Ascending aorta (tissue), 2 donors: ENCODE measurements at places on chromosomes 12 and 14.

GRCh38 chr12:114916124-114916523 lies 232.1 kb upstream of the TBX3 start:
- no peaks in the 10 kb centered on the region for H3K4me1 ChIP-seq
- no peak for DNase-seq
- no peaks in the 10 kb centered on the region for H3K27me3 ChIP-seq

GRCh38 chr14:67646131-67646530 lies 26.4 kb downstream of the ARG2 start:
- no peak for DNase-seq
- H3K27me3 ChIP-seq = no peaks in the 10 kb centered on the region
- no peak overlapping the region for H3K4me3 ChIP-seq
- peaks cover 36% of the 10 kb centered on the region for H3K36me3 ChIP-seq

- DNase-seq = no peak
- no peaks in the 10 kb centered on the region for H3K36me3 ChIP-seq
- H3K4me1 ChIP-seq = peaks cover 17% of the 10 kb centered on the region
- H3K27me3 ChIP-seq = no peaks in the 10 kb centered on the region
Observed at GRCh38 chr14:88835661-88836060, 11.2 kb downstream of the TTC8 start.

DNA sequence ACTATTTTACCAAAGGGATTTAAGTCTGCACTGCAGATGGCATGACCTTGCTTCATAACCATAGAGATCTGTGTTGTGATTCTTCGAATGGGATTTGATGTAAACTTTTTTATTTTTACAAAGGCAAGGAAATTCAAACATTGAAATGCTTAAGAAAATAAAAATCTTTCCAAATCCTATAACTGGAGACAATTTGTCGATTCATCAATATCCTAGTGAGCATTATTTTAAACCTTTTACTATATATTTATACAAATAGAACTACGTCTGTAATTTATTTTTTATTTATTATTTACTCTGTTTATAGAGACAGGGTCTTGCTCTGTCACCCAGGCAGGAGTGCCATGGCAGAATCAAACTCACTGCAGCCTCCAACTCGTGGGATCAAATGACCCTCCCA lies 14.3 kb upstream of the SCAF11 start:
- H3K36me3 ChIP-seq = no peaks in the 10 kb centered on the region
- no peaks in the 10 kb centered on the region for H3K4me1 ChIP-seq
- no peak overlapping the region for H3K4me3 ChIP-seq
- no peak overlapping the region for H3K27ac ChIP-seq

DNA sequence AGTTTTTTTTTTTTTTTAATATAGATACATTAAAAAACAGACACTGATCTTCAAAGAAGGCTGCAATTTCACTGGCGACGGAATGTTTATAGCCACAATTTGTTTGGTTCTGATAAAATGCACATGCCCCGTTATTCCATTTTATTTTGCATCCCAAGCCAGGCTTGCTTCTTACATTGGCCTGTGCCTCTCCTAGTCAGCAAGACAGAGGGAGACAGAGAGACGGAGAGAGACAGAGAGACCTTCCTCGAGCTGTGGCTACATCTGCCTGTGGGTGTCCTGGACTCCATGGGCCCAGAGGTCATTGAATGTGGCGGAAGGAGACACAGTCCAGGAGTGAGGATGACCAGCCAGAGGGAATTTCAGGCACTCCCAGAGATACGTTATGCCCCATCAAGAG lies 926.6 kb downstream of the VRK1 start:
- no peaks in the 10 kb centered on the region for H3K4me1 ChIP-seq
- no peak overlapping the region for H3K27ac ChIP-seq
- H3K36me3 ChIP-seq = no peaks in the 10 kb centered on the region
- no peak for DNase-seq
- H3K4me3 ChIP-seq = no peak overlapping the region

- no peaks in the 10 kb centered on the region for H3K27me3 ChIP-seq
- no peak overlapping the region for H3K4me3 ChIP-seq
- no peaks in the 10 kb centered on the region for H3K36me3 ChIP-seq
- DNase-seq = no peak
- H3K27ac ChIP-seq = no peak overlapping the region
Observed at GRCh38 chr12:108419949-108420348, 80.8 kb upstream of the CMKLR1 start.

DNA sequence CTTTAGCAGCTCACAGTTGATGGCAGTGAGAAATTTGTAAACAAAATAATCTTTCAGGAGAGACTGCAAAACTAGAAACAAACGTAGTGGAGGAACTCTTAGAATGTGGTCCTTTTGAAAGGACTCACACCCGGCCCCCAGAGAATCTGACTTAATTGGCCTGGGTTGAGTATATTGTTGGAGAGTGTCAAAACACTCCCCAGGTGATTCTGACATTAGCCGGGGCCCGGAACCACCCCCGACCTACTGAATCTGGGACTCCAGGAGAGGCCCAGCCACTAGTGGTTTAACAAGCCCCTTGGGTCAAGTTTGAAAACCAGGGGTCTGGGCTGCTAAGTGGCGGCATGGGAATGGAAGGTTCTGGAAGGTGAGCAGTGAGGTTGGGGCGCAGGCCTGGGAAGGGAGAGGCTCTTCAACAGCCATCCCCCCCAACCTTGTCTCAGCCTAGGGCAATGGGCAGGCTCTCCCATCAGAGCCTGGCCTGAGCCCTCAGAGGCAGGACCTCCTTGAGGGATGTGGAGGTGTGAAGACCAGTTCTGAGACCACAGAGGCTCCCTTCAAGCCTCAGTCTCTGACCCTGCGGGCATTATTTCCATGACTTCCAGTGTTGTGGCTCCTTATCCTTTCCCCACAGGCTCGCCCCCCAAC lies 1.1 kb upstream of the ELK3 start:
- DNase-seq = no peak
- no peaks in the 10 kb centered on the region for H3K27me3 ChIP-seq
- peak overlapping the region; percentile 85 for H3K27ac ChIP-seq

GRCh38 chr14:101813171-101813759 lies 51.8 kb downstream of the PPP2R5C start:
- H3K27ac ChIP-seq = peak overlapping the region; percentile 61
- H3K4me3 ChIP-seq = no peak overlapping the region
- no peak for DNase-seq
- no peaks in the 10 kb centered on the region for H3K27me3 ChIP-seq
- no peaks in the 10 kb centered on the region for H3K36me3 ChIP-seq

DNA sequence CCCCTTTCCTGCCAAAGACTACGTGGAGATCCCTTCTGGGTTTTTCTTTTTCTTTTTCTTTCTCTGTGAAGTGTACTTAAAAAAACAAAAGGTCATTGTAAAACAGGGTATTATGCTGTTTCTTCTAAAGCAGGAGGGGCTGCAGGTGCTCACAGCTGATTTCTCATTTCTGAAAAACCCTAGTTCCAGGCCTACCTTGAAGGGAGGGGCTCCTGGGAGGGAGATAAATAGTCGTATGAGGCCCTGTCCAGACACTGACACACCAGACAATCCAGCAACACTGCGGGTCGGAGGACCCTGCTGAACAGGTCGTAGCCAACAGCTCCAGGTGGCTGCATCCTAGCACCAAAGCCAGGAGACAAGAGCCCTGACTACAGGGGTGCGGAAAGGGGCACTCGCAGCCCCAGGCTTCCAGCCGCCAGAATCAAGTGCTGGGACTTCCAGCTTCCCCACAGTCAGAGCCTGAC lies 41.1 kb downstream of the PSMA6 start:
- peaks cover 11% of the 10 kb centered on the region for H3K4me1 ChIP-seq
- no peak overlapping the region for H3K27ac ChIP-seq
- no peaks in the 10 kb centered on the region for H3K36me3 ChIP-seq
- H3K4me3 ChIP-seq = no peak overlapping the region
- DNase-seq = no peak

GRCh38 chr12:92546635-92547348 lies 156.0 kb upstream of the PLEKHG7 start:
- H3K4me3 ChIP-seq = no peak overlapping the region
- H3K27me3 ChIP-seq = no peaks in the 10 kb centered on the region
- H3K27ac ChIP-seq = no peak overlapping the region
- no peaks in the 10 kb centered on the region for H3K36me3 ChIP-seq
- H3K4me1 ChIP-seq = no peaks in the 10 kb centered on the region

DNA sequence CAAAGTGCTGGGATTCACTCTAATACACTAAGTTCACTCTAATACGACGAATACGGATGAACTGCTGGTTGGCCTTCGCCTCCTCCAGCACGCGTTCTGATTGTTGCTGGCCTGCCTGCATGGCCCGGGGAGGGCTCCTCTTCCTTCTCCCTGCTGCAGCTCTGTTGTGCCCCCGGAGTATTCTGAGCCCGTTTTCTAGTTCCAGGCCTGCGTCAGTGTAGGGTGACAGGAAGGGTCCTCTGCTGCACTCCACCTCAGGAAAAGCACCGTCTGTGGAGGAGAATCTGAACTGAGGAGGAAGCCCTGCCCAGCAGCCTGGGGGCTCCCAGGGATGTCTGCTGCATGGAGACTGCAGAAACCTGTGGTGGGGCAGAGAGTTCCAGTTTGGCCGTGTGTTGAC lies 44.4 kb downstream of the DDX51 start:
- no peak overlapping the region for H3K27ac ChIP-seq
- H3K27me3 ChIP-seq = no peaks in the 10 kb centered on the region
- no peaks in the 10 kb centered on the region for H3K36me3 ChIP-seq
- H3K4me3 ChIP-seq = no peak overlapping the region
- no peaks in the 10 kb centered on the region for H3K4me1 ChIP-seq

DNA sequence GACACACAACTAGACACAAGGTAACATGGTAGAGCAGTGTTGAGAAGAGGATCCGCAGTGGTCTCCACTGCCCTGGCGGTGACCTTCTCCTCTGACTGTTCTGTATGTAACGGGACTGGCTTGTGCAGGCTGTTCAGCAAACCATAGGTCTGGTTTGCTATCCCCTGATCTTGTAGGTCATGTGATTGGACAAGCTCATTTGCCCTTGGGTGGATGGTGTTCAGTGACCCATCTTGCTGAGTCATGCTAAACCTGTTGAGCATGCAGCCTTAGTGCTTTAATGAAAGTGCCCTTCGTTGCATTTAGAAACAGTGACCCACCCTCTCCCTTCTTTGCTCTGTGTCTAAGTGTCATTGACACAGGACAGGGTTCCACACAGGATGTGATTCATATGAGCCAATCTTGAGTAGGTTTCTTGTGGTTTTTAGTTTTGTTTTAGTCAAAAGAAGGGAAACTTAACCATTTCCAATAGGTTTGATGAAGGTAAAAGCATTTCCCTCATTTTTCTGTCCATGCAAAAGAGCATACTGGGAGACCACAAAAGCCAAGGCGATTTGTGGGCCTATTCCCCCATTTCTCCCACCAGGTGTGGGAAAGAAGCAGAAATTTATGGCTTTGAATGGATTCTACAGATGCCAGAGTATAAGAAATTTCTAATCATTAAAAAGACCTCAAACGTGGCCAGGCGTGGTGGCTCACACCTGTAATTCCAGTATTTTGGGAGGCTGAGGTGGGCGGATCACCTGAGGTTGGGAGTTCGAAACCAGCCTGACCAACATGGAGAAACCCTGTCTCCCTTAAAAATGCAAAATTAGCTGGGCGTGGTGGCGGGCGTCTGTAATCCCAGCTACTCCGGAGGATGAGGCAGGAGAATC lies 32.6 kb upstream of the HIF1A start:
- H3K4me1 ChIP-seq = peaks cover 14% of the 10 kb centered on the region
- no peaks in the 10 kb centered on the region for H3K36me3 ChIP-seq
- H3K27me3 ChIP-seq = no peaks in the 10 kb centered on the region
- peak overlapping the region; percentile 47 for H3K27ac ChIP-seq
- H3K4me3 ChIP-seq = no peak overlapping the region

GRCh38 chr12:64663015-64663414 lies 52.7 kb downstream of the RASSF3 start:
- H3K27ac ChIP-seq = peak overlapping the region; percentile 88
- H3K36me3 ChIP-seq = no peaks in the 10 kb centered on the region
- peaks cover 35% of the 10 kb centered on the region for H3K4me1 ChIP-seq

DNA sequence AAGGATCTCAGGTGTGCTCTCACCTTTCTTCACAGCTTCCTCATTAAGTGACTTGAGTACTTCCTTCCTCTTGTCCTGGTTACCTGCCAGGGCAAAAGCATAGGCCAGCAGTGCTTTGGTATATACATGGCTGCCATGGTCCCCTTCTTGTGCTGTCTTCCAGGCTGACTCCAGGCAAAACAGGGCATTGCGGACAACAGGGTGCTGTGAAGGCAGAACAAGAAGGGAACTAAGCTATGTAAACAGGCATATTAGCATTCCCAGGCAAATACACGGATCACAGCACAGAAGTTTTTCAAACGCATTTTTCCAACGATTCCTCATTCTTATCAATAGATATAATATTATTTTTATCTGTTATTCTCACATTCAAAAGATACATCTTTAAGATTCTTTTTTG lies 39.0 kb downstream of the A2M start:
- no peak overlapping the region for H3K27ac ChIP-seq
- DNase-seq = no peak
- H3K4me3 ChIP-seq = no peak overlapping the region

- H3K4me1 ChIP-seq = peaks cover 14% of the 10 kb centered on the region
- no peak for DNase-seq
Observed at GRCh38 chr14:50001999-50002925, 109.4 kb downstream of the ARF6 start.

- H3K4me3 ChIP-seq = no peak overlapping the region
- H3K36me3 ChIP-seq = no peaks in the 10 kb centered on the region
Observed at GRCh38 chr14:93104961-93105360, 10.8 kb downstream of the ITPK1 start.

GRCh38 chr14:43155924-43156323 lies 1351.2 kb downstream of the FSCB start:
- no peak overlapping the region for H3K4me3 ChIP-seq
- DNase-seq = no peak
- H3K27ac ChIP-seq = no peak overlapping the region

DNA sequence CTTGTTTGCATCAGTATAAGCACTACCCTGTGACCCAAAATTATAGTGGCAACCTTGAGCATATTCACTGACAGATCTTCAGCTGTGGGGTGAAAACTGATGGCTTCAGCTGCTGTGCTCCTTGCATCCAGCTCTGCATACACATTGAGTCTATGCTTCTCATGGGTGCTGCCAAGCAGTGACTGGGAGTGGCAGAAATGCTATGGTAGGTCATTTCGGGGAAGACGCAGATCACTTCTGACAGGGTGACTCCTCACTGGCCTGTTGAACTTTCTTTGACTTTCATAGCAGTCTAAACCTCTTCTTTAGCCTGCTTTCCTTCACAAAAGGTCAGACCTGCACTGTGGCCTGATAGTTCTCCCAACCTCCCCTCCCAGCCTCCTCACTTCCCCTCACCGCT lies 5.6 kb upstream of the ALDH1L2 start:
- H3K27me3 ChIP-seq = no peaks in the 10 kb centered on the region
- no peak for DNase-seq
- no peak overlapping the region for H3K27ac ChIP-seq
- H3K4me1 ChIP-seq = no peaks in the 10 kb centered on the region
- H3K4me3 ChIP-seq = no peak overlapping the region
- no peaks in the 10 kb centered on the region for H3K36me3 ChIP-seq

DNA sequence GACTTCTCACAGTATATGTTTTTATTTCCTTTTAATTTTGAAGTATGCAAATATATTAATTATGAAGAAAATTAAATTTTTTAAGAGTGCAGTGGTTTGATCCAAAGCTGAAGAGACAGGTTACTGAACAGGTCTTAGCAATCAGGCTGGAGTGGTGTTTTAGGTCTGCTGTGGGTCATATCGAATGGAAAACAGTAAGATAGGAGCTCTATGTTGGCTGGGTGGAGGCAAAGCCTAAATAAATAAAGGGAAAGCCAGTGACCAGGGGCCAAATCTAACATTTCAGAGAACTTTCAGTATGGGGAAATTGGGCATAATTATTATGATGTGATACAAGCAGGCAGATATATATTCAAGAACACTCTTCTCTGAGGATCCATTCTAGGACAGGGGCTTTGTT lies 12.7 kb upstream of the TSPAN8 start:
- DNase-seq = no peak
- no peaks in the 10 kb centered on the region for H3K4me1 ChIP-seq
- H3K36me3 ChIP-seq = no peaks in the 10 kb centered on the region
- H3K27me3 ChIP-seq = no peaks in the 10 kb centered on the region
- no peak overlapping the region for H3K4me3 ChIP-seq
